Naive thymus-derived CD4-positive, alpha-beta T cell (primary cell): ENCODE measurements at places on chromosomes 1 and 21. TPM values are rescaled to one million over a fixed set of nuclear protein-coding genes. Genes with fewer than 3 reads are reported as not detected.

GRCh38 chr1:11725616-11726015 is 10.3 kb upstream of the AGTRAP start:
- DNase-seq = no peak

GRCh38 chr21:34189506-34189905 is 116.1 kb downstream of the MRPS6 start:
- no peak for DNase-seq

- DNase-seq = no peak
These were observed 2.0 kb downstream of the ARHGEF16 start for GRCh38 chr1:3456449-3456963.

- DNase-seq = no peak
These were observed 1399.9 kb downstream of the PLA2G4A start for GRCh38 chr1:188228623-188229022.

- no peak for DNase-seq
These were observed 525.3 kb downstream of the KIF26B start for GRCh38 chr1:245679821-245680780.

- no peak for DNase-seq
These were observed 24.9 kb upstream of the ETS2 start for GRCh38 chr21:38780879-38781278.

DNA sequence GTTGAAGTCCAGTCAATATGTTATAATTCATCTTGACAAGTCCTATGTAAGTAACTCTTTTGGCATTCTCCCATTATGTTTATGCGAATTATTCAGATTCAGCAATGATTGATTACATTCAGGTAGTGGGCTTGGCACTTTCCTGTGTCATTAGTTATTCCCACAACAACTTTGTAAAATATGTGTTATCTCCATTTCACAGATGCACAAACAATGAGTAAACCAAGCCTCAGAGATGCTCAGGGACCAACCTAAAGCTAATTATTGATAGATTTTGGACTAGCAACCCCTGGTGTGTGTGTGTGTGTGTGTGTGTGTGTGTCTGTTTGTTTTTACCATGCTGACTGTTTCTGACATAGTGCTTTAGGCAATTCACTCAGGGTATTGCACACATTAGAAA is 371.1 kb upstream of the C1orf87 start:
- DNase-seq = no peak

DNA sequence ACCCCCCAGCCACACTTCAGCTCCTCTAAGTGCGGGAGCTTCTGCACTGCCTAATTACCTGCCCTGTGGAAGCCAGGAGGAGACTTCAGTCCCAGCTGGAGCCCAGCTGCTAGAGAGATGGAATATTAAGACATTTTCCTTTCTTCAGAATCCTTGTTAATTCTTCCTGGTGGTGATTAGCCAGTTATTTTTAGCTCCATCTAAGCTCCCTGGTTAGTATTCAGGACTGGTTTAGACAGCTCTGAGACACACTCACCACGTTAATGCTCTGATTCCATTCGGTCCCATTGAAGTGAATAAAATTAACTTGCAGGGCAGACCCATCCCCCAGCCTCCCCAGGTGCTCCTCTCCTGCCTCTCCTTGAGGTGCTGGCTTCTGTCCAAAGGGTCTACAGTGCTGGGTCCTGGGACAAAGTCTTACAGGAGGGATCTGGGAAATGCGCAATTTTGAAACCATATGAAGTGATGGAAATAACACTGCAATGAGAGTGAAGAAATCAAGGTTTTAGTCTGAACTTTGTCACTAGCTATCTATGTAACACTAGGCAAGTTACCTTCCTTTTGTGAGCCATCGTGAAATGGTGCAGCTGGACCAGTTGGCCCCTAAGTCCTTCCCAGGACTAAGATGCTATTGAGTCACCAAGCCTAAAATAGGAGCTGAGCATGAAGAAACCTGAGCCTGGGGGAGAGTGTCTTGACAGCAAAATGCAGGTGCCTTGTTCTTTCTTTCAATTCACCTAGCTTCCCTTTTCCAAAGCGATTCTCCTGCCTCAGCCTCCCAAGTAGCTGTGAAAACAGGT is 117.4 kb upstream of the ATP1A1 start:
- DNase-seq = no peak

DNA sequence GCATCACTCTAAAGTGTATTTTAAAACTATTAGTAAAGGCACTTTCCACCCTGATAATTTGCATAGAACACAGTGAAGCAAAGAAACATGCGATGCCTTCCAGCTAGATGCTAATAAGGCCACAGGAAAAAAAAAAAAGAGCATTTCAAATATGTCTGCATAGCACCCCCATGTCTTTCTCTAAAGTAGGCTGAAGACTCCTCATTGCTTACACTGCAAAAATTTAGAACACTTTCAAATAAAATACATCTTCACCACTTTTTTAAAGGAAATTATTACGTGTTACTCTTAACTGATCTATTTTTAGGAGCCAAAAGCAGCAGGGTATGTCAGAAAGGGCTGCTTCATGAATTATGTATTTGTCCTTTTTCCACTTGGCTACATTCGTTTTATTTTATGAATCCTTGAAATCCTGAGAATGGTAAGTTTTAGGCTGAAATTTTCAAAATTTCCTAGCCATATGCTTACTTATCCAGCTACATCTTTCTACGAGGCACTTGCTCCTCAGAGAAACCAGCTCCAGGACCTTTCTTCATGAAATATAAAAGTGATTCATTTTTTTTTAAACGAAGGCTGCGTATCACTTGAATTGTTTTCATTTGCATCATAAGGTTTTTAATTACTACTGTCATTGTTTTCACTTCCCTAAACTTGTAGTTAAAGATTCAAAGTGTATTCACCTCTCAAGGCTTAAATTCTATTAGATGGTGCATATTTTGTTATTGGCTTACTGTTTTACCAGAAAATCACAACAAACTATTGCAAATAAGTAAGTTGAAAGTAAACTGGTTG is 513.0 kb downstream of the PTPRC start:
- DNase-seq = no peak

DNA sequence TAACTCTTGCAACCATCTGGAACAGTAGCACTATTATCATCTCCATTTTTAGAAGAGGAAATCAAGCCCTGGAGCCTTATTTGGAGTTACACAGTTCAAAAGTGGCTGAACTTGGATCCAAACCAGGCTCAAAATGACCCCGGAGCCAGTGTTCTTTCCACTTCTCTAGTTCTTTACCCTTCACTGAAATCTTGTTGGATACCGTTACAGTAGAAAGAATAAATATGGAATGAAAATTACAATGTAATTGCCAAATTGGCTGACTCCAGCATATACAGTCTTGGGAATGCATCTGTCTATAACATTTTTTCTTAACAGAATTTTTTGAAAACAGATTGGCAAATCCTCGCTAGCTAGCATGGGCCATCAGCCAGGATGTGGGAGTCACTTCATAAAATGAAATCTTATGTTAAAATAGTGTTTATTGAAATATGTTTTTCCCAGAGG is 261.4 kb downstream of the CTH start:
- no peak for DNase-seq

DNA sequence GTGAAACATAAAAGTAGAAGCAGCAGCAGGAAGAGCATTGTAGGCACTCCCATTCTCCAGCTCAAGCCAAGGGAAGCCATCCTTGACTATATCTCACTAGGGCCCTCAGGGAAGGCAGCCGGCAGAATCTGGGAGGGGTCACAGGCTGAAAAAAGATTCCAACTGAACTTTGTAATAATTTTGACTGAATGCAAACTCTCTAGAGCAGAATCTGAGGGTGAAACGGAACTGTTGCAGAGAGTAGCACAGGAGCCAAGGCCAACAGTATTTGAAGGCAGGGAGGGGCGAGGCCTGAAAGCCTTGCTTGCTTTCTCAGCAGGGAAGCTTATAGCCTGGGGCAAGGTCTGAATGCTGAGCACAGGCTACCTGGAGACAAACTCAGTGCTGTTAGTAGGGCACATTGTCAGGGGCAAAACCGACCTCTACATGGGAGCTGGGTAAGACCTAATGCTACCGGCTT is 180.6 kb downstream of the COL24A1 start:
- no peak for DNase-seq

- DNase-seq = no peak
These were observed 1.8 kb downstream of the RER1 start for GRCh38 chr1:2393471-2393877.

GRCh38 chr1:37240897-37241296 is 206.6 kb upstream of the GRIK3 start:
- no peak for DNase-seq

DNA sequence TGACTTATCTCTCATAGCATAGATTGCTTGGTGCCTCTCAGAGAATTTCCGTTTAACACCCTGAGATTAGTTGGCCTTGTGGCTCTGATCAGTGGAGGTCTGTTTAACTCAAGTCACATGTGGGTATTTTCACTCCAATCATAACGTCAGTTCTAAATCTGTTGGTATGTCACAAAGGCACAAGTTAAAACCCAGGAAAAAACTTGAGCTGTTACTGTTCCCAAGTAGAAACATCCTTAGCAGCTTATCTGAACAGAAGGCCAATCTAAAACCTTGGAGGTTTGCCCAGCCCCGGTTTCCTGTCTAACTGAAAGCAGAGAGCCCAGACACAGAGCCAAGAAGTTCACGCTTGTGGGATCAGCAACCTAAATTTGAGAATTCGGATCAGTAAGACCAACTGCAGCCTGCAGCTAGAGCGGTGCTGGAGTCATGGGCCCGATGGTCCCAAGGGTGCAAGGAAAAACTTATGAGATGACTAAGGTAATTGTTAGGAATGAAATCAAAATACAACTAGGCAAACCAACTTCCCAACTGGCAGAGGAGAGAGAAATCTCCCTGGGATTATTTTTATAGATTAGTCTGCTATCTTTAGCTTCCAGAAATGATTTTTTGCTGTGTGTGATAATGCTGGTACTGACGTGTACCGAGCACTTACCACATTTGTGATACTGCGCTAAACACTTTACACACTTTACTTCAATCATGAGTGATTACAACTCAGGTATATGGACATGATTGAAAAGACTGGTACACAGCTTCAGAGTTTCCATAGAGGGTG is 90.2 kb upstream of the C1orf21 start:
- no peak for DNase-seq

- DNase-seq = no peak
These were observed 154.3 kb downstream of the PLXNA2 start for GRCh38 chr1:208089761-208090370.

- peak; percentile 39 for DNase-seq
These were observed 28.1 kb downstream of the RAP1A start for GRCh38 chr1:111647736-111648135.

- no peak for DNase-seq
These were observed 10.0 kb upstream of the OVAAL start for GRCh38 chr1:180548686-180549317.

GNG12 gene
- not detected for total RNA-seq

ELF3 gene
- total RNA-seq = 2.8 TPM

E2F2 gene
- 4.3 TPM for total RNA-seq

MFN2 gene
- 41.9 TPM for total RNA-seq
